DMS79 treated with DMSO at 0.1 percent for 48 hours (cell line): ENCODE measurements at places on chromosomes 2 and 18.

- DNase-seq, result no peak
Measured at GRCh38 chr2:62657783-62658182, 47.7 kb upstream of the EHBP1 start.

DNA sequence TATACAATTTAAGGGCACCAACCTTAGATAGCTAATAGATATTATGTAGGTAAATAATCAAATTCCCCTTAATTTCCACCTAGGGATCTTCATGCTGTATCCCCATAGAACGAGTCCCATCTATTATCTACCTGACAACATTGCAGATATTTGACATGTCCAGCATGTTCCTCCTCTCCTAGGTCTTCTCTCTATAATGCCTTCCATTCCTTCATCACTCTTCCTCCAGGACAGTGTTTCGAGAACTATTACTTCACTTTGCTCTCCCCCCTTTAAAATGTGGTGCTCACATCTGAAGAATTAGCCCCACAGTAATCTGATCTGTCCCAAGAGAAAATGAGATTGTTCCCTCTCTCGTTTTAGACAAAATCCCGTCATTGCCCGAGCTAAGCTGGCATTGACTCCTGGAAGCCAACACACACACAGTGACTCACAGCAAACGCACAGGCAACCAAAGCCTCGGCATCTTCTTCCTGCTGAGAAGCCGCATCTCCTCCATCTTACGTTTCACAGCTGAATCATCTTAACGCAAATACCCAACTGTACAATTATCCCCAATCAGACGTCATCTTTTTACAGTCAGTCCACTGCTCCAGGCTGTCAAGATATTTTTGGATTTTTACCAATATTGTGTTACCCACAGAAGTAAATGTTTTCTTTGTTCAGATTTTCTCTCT is 162.9 kb upstream of the AGAP1 start:
- no peak for DNase-seq

- DNase-seq, result no peak
Measured at GRCh38 chr2:139720056-139720455, 939.9 kb upstream of the NXPH2 start.

- DNase-seq, result no peak
Measured at GRCh38 chr2:186949726-186950256, 100.8 kb upstream of the ZSWIM2 start.
